ENCODE measurements at places on chromosomes 5 and 9.

DNA sequence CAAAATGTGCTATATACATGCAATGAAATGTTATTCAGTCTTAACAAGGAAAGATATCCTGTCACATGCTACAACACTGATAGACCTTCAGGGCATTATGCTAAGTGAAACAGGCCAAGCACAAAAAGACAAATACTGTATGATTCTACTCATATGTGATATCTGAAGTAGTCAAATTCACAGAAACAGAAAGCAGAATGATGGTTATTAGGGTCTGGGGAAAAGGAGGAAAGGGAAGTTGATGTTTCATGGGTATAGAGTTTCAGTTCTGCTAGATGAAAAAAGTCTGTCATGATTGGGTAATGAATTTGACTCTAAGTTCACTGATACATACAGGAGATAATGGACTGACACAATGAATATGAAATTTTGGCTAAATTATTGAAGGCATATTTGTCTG, 11.2 kb upstream of the RIC1 start:
- no peak for DNase-seq

DNA sequence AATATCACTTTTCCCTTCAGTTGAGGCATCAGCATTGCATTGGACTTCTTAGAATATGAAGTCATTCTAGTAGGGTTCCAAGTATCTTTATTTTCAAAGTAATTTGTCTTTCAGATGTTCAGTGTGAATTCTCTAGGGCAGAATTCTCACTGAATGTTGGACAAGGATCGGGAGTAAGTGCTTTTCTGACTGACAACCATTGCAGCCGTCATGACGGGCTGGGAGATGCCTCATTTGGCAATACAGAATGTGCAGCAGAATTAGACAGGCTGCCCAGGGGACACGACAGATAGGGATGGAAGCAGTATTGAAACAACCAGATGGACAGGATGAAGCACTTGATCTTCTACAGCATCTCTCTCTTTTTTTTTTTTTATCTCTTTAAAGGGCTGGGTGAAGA, 129.0 kb downstream of the ICE1 start:
- DNase-seq: no peak

- no peak for DNase-seq
Observed at GRCh38 chr9:107711542-107711941, 222.0 kb upstream of the KLF4 start.

GRCh38 chr5:154526231-154527226, 48.5 kb upstream of the HAND1 start:
- no peak for DNase-seq

GRCh38 chr9:112861155-112861554, 29.5 kb downstream of the SLC46A2 start:
- no peak for DNase-seq

DNA sequence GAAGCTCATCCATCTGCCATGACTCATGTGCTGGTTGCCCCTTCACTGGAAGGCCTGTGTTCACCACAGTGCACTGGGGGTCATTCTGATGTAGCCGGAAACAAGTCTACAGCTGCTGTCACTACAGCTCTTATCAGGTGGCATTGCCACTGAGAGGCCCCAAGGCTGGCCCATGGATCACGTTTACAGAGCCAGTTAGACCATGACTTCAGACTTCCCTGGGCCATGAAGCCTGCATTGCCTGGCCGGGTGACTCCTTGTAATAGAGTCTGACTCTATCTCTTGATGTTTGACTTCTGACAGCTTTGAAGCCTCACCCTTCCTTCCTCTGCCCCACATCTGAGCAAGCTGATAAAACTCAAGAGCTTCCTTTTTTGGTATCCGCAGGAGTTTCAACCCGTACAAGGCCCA, 473.5 kb upstream of the DAP start:
- DNase-seq: no peak

GRCh38 chr5:14265570-14265969, 122.4 kb downstream of the TRIO start:
- no peak for DNase-seq

- no peak for DNase-seq
Observed at GRCh38 chr5:167664222-167664804, 627.1 kb upstream of the WWC1 start.

DNA sequence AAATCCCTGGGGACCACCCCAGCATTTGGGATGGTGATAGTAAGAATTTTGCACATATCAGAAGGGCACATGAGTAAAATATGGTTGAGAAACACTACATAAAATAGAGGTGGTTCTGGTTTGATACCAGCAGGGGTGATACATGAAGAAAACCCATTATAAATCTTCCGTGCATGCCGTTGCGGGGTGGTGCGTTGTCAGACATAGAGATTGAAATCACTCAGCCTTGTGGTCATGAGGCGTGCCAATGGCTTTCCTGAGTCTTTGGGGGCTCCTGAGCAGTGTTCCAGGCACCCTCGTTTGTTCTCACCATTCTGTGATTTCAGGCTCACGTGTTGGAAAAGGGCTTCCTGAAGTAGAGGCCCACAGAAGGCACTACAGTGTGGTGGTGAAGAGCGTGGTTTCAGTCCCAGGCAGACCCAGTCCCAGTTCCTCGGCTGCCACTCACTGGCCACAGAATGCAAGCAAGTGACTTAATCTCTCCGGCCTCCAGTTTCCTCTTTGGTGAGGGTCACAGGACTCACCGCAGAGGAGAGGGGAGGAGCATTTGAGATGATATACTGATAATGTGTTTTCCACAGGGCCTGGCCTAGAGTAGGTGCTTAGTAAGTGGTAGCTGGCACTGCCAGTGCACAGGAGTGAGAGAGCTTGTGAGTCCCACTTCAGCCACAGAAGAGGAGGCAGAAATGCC, 20.5 kb upstream of the GLRX start:
- peak; percentile 25 for DNase-seq

GRCh38 chr5:67548520-67549295, 352.1 kb upstream of the CD180 start:
- DNase-seq: no peak
